ENCODE measurements at places on chromosomes 5 and 9.

DNA sequence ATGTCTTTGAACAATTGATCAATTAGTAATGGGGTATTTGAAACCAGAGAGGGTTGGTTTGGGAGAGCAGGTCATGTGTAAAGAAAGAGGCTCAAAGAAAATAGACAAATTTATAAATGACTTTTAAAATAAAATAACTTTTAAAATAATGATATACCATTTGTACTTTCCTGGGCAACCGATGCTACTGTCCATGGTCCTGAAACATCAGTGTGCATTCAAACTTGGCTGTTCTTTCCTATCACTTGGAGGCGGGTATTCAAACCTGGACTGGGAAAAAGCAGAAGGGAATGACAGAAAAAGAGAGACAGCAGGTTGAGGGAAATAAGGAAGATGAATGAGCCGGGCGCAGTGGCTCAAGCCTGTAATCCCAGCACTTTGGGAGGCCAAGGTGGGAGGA lies 1446.4 kb upstream of the WWC1 start:
- DNase-seq = no peak

DNA sequence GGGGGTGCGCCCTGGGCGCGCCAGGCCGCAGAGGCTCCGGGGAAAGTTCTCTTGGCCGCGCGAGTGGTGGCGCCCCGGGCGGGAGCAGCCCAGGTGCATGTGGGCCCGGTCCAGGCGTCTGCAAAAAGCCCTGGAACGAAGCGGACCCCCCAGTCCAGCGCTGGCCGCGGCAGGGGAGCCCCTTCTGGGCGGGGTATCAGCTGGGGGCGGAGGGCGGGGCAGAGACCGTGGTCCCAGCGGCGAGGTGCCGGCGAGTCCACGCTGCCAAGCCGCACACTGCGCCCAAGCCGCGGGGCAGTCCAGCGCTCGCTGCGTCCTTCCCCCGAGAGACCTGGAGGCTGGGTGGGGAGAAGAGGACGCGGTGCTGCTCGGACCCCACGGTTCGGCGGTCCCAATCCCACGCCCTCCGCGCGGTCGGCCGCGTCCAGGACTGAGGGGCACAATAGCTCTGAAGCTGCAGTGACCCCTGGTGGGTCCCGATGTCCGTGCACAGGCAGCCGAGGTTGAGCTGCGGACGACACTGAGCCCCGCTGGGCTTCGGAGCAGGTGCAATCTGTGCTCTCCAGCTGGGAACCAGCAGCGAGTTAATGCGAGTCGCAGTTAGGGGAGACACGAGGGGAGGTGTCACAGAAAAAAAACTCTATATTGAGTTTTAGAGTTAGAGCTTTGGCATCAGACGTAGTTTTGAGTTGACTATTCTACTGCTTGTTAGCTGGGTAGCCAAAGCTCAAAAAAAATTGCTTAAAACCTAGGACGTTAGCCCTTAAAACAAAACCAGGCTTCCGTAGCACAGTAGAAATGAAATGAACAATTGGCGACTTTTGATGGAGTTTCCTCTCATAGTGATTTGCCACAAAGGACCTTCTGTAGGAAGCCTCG lies 1.1 kb upstream of the EPB41L4A start:
- peak; percentile 61 for DNase-seq

- no peak for DNase-seq
Observed at GRCh38 chr5:43068037-43068436, 27.9 kb upstream of the ANXA2R start.

DNA sequence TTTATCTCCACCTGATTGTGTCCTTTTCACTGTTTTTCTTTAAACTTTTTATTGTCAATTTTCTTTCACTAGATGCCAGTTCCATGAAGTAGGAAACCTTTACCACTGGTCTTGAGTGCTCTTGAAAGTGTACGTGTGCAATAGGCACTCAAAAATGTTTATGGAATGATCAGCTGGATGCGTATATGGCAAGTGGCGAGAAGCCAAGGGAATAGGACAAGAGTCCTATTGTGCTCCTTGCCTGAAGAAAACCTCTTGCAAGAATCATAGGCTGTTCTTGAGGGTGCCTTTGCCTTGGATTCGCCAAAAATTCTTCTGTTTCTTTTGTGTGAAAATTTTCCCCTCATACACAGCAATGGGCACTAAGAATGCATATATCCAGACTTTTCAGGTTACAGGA lies 97.7 kb downstream of the GHR start:
- DNase-seq = no peak

GRCh38 chr5:149062371-149063016 lies 368 bp downstream of the SH3TC2 start:
- DNase-seq = no peak

DNA sequence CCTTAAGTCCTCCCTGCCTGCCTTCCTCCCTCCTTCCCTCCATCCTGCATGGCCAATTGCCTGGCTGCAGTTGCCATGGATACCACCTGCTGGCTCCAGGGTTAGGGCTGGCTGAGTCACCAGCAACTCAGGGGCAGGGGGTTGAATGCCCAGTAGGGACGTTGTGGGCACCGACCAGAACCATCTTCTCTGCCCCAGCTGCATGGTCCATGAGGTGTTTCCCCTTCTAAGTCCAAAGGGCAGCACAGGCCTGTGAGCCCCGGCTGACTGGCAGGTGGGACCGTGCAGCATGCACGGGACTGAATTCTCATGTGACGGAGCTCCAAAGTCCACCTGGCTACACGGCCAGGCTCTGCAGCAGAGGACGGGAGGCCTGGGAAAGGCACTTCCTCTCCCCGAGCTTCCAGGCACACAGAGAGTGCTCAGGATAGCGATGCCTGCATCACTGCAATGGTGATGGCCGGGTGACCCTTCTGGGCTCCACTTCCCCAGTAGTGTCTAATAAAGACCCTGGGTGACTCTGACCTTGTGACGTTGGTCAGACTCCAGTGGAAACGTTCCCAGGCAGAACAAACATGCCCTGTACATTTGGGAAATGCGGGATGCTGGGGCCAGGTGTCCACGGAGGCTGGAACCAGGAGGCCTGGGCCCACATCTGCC lies 5.7 kb downstream of the ASS1 start:
- no peak for DNase-seq

DNA sequence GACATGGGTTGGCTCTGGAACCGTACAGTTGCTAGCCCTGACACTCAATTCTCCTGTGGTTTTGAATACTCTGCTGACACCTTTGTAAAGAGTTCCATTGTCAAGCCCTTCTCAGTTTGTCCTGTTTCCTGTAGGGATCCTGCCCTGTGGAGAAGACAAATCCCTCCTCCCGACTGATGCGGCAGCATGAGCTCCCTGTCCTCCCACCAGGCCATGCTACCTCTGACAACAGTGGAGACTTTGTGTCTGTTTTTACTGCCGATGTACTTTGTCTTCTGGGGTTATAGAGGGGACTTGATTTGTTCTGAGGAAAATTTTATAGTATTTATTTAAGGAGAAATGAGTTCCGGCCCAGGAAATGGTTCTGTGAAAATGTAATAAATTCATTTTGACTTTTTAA lies 57.8 kb downstream of the PRLR start:
- no peak for DNase-seq

DNA sequence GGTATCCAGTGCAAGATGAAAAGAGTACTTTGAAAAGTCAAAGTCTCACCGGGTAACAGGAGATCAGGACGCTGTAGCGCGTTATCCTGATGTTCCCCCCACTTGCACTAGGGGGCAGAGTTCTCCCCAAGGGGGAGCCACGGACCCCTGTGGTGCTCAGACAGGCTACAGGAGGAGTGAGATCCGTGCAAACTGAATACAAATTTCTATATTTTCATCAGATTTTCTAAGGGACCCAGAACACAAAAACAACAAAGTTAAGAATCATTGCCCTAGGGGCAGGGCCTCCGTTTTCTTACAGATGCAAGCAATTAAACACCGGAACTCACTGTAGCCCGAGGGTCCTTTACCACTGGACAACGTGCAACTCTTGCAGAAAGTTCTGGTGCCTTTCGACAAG lies 2.0 kb downstream of the MYO10 start:
- peak; percentile 75 for DNase-seq

DNA sequence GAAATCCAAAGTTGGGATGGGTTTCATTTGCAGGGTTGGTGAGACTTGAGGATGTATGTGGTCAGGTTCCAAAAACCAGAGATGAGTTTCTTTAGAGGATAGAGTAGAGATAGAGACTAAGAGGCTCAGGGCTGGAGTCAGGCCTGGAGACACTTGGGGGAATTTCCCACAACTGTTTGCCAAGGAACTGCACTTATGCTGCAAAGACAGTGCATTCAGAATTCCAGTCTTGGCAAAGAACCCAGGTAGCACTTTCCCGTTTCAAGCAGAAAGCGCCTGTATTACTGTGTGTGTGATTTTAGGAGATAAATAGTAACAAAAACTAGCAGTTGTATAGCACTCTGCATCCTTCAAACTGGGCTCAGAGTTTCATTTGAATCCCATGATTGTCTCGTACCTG lies 55.4 kb downstream of the SNCAIP start:
- no peak for DNase-seq

GRCh38 chr5:89972901-89973300 lies 436.7 kb downstream of the CETN3 start:
- DNase-seq = no peak

Measured in activated CD4-positive, alpha-beta T cell treated with anti-CD3 and anti-CD28 coated beads for 48 hours (primary cell).